ENCODE measurements at places on chromosomes 2 and 18.

- DNase-seq, result no peak
These were observed 675.0 kb downstream of the SATB2 start for GRCh38 chr2:198782734-198783133.

GRCh38 chr2:113768770-113769169 lies 12.3 kb upstream of the SLC35F5 start:
- DNase-seq, result no peak

- no peak for DNase-seq
These were observed 47.4 kb downstream of the CACNB4 start for GRCh38 chr2:152051436-152051835.

- no peak for DNase-seq
These were observed 63.3 kb downstream of the RIF1 start for GRCh38 chr2:151472966-151473365.

- DNase-seq, result peak; percentile 80
These were observed 42.1 kb upstream of the TAF1B start for GRCh38 chr2:9800975-9801726.

DNA sequence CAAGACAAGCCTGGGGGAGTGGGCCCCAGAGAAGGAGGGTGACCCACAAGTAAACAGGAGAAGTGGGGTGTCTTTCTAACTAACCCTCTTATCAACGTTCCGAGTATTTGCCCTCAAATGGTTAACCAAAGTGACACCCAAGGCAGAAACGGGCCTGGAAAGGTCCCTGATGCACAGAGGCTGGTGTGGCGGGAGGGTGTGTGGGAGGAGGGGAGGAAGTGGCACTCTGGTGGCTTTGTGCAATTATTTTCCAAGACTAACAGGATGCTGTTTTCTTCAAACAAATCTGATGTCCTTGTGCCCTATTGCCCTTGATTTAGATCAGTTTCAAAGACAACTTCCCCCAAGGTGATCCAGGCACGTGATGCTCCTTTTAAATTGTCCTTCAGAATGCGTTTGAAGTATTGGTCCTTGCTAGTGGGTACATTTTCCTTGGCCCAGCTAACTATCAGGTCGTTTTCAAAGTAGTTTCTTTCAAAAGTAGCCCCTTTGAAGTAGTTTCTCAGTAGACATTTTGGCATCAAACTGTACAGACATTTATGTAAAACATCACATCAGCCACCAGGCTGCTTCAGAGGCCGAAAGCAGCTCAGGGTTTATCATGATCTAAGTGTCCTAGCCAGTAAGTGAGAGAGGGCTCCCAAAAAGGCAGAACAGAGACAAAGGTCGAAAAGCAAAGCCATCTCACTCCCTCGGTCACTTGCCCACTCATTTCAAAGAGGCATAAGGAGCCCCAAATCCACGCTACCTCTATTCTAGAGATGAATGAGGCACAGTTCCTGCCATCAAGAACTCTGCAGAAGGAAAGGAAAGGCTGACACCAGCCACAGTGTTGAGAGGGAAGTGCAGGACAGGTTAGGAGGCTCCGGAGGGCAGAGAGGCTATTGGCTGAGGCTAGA lies 371.1 kb upstream of the ID2 start:
- DNase-seq, result peak; percentile 52

- no peak for DNase-seq
These were observed 144.4 kb downstream of the MGAT5 start for GRCh38 chr2:134398300-134398699.

GRCh38 chr2:3747032-3747654 lies 43.8 kb downstream of the DCDC2C start:
- DNase-seq, result no peak

- no peak for DNase-seq
These were observed 244.5 kb upstream of the ID2 start for GRCh38 chr2:8437228-8437948.

DNA sequence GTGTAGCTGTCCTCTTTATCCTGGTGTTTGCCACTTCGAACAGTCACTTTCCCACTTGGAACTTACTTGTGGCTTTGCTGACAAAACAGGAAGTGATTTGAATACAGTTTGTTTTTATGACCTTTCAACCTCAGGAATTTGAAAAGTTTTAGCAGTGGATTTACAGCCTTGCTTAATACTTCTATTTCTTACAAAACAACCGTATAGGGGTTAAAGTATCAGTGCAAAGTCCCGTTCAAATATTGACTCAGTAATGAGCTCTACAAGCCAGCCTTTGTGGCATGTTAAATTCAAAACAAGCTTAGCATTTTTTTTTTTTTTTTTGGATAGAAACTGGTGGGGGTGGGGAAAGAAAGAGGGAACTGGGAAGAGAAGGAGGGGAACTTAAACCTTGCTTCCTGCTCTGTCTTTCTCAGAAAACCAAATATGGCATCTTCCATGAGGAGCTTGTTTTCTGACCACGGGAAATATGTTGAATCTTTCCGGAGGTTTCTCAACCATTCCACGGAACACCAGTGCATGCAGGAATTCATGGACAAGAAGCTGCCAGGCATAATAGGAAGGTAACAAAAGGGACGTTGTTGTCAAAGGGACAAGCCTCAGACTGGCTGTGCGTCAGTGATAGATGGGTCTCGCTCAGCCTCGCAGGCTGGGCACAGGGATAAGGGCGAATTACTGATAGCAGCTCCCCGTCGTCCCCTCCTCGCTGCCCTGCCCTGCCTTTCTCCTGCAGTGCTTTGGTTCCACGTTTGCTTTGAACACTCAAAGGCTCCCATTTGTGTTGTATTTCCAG lies at the start of gene HNMT:
TSS of gene HNMT (plus strand) at position 408 of the 793 bp plus-strand sequence. CDS start at position 427, 19 bp downstream.
- DNase-seq, result no peak

GRCh38 chr18:57901825-57902589 lies 98.9 kb upstream of the ATP8B1 start:
- DNase-seq, result no peak

DNA sequence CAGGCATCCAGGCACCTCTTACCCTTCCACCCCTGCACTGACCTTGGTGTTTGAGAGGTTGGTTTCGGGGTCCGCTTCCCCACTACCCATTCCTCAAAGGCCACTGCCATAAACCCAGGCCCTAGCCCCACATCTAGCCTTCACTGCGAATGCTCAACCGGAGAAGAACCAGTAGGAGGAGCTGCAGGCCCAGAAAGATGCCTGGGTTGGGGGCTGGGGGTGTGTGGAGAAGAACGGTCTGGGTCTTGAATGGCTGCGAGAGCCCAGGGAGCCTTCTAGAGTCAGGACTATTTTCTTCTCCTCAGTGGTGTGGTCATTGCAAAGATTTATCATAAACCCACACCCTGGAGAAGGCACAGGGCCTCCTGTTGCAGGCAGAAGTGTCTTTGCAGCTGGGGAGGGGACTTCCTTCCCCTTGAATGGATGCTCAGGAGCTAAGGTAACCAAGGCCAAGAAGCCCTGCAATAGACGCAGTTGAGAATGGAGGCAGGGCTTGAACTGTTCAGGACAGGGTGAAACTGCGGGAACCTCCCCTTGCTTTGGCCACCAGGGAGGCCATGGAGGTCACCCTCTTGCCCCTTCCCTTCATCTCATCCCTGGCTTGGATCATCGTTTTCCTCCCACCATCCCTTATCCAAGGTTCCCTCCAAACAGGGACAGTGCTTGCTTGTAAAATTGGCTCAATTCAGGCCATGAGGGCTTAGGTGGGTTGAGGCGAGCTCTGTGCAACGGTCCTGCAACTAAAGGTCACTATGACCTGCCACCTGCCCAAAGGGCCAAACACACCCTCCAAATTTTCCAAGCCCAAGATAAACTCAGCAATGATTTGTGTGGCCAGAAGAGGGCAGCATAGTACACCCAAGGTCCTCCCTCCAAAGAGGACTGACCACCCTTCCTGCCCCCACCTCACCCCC lies 20.9 kb downstream of the THNSL2 start:
- DNase-seq, result no peak

- DNase-seq, result no peak
These were observed 31.6 kb upstream of the CASP10 start for GRCh38 chr2:201151127-201151981.

All from CD4-positive, alpha-beta T cell treated with Interleukin-15 for 1 hour (primary cell).